ENCODE measurements at places on chromosomes 3 and 15.

DNA sequence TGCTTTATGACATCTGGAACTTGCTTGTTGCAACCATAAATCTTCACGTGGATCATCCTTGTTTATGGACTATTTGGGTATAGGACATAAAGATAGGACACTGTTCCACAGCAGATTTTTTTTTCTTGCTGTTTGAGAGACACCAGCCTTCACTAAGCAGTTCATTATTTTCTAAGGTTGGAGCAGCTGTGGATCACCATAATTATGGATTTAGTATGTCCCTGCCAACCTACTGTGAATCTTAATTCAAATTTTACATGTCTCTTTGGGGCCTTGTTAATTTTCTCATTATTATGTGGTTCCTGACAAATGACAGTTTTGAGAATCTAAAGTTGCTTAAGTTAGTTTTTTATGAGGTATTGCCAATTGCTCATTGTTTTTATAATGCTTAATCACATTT lies 161.2 kb downstream of the B3GALNT1 start:
- no peak for DNase-seq

- DNase-seq: no peak
These were observed 3.5 kb downstream of the PDE12 start for GRCh38 chr3:57559526-57559925.

DNA sequence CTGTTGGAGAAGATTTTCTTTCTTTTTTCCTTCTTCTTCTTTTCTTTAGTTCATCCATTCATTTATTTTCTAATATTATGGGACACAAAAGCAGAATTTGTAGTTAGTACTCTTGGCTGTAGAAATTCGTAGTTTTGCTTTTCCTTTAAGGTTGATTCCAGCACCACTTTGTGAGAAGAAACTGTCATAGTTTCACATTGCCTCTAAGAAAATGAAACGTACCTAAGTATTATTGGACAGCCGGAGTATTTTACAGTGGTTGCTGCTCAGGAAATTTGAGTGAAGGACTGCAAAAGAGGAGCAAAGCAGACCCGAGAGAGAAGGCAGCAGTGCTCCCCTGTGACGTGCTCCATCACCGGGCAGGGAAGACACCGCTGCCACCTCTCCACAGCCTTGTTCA lies 48.1 kb downstream of the PLCL2 start:
- no peak for DNase-seq

DNA sequence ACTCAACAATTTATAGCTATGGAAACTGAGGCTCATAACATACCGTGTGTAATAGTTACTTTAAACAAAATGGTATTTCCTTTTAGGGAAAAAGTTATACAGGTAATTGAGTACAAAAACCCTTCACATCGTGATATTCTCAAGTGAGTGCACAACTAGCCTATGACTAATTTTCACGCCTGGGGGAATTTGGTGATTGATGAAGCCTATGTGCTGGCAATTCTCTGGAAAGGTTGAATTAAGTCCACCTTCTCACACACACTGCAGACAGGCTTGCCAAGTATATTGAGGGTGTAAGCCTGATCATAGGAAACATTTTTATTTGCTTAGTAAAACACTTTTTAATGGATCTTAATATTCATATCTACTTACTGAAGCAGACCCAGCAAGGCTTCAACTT lies 41.3 kb upstream of the ROBO2 start:
- no peak for DNase-seq

DNA sequence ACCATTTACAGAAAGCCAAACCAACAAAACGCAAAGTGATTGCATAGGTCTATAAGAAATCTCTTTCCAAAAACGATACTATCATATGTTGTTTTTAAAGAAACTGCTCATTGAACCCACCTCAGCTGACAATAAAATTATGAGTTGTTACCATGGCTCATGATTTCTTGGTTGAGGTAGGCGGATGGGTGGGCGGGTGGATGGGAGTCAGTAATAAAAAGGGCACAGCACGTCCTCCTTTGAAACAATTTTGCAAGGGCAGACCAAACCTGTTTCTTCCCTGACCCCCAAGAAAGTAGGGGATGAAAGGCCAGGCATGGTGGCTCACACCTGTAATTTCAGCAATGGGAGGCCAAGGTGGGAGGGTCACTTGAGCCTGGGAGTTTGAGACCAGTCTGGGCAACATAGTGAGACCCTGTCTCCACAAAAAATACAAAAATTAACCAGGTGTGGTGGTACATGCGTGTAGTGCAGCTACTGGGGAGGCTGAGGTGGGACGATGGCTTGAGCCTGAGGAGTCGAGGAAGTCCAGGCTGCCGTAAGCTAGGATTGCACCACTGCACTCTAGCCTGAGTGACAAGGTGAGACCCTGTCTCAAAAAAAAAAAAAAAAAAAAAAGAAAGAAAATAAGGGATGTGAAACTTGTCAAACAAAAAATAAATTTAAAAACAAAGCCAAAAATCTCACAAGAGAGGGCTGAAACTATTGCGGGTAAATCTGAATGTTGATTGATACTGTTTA lies 2.1 kb downstream of the ABHD10 start:
- DNase-seq: no peak

- no peak for DNase-seq
These were observed 33.1 kb downstream of the KLHL25 start for GRCh38 chr15:85761635-85762034.

DNA sequence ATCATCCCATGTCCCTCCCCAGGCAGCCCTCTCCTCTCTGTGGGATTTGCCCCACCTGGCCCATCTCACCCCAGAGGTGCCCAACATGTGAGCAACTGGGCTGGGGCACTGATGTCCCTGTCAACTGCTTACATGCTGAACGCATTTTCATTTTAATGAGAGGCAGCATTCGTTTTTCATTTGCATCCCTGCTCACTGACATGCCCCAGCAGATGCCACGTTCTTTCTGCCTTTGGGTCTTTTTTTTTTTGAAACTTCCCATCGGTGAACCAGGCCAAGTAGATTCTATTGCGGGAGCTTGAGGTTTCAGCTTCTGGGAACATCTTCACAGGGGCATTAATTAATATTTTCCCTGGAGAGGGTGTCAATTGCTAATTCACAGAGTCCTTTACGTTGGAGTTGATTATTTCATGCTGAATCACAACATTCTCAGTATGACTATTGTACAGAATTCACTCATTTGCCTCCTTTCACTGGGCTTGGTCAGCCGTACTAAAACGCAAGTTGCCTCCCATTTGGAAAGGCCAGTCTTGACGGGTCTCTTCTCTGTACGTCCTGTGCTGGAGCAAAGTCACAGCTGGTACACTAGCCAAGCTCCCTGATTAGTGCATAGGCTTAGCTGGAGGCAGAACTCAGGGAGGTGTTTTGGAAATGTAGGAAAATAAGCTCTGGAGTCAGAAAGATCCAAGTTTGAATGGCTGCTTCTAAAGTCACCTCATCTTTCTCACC lies 69.8 kb downstream of the CHRNA7 start:
- no peak for DNase-seq

- DNase-seq: no peak
These were observed 270.9 kb upstream of the CCDC54 start for GRCh38 chr3:107106316-107106715.

GRCh38 chr3:57164217-57164656 lies 916 bp downstream of the IL17RD start:
- DNase-seq: peak; percentile 36

DNA sequence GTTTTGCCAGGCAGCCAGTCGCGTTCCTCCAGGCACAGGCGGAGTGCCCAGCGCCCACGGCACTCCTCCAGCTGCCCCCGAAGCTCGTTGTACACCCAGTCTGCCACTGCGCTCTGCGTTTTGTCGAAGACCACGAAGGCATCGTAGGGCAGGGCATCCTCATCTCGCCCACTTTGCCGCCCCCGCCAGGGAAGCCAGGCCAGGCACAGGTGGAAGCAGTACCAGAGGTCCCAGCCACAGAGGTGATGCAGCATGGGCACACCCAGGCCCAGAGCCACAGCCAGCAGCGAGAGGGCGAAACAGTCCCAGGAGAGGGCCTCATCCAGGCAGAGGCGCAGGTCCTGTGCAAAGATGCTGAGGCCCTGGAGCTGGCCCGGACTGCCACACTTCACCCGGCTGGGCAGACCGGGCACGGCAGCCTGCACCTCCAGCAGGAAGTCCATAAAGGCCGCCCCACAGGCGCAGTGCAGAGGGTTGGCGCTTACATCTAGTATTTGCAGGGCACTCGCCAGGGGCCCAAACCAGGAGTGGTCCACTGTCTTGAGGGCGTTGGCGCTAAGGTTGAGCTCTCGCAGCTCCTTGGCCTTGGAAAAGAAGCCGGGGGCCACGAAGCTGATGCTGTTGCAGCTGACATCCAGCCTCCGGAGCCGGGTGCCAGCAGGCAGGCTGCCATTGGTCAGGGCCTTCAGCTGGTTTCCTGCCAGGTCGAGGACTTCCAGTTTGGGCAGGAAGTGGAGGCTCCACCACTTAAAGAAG lies 3.7 kb downstream of the TLR9 start:
- DNase-seq: peak; percentile 59

DNA sequence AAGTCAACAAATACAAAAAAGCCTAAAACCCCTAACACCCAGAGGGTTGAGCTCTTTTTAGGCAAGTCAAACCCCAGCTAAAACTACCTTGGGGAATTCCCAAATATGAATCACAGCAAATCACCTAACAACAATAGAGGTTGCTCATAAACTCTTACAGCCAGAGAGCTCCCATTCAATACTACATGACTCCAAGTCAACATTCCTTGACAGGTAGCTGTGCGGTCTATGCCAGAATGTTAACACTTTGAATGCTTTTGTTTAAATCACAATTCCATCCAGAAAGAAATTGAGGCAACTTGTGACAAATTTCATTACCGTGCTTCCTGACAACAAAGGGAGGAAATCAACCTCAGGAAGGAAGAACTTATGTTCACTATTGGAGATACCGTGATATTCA lies 7.5 kb upstream of the UACA start:
- DNase-seq: no peak

- no peak for DNase-seq
These were observed 1064.4 kb upstream of the CFAP20DC start for GRCh38 chr3:60114191-60114590.

DNA sequence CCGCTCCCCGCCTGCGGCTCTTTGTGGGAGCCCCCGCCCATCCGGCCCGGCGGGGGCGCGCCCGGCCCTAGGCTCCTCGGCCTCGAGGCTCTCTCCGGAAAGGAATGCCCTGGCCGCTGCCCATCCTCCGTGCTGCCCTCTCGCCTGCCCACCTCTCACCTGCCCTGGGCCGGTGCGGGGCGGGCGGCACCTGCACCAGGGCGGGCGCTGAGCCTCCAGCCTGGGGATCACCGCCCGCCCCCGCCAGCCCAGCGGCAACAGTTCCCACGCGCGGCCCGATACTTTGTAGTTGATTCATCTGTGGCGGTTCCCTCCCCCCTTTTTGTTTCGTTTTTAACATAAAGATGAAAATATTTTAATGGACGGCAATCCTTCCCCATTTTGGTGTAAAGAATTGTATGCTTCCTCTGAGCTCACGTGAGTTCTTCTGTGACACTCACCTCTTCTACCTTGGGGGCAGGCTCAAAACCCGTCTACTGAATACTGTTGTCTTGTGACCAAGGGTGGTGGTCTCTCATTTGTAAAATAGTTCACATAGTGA lies 1.9 kb downstream of the KLF13 start:
- peak; percentile 79 for DNase-seq

GRCh38 chr15:38374556-38374955 lies 79.4 kb upstream of the FAM98B start:
- DNase-seq: no peak

DNA sequence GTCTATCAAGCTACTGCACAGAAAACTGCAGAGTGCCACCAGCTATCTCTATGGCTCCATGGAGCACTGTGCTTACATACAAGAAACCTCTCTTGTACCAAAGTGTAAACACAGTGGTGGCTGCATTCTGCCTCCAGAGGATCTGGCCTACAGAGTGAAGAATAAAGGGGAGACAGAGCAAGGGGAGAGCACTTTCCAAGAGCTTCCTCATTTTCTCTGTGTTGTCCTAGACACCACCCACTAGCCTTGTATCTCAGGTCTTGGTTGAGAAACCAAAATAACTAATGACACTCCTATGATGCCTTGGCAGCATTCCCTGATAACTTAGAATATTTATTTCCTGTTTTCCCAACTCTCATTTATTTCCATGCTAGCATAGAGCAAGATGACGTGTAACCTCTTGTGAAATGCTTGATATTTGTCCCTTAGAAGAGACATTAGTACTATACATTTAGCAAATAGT lies 56.9 kb upstream of the PHLDB2 start:
- no peak for DNase-seq

GRCh38 chr3:146160321-146160963 lies 542 bp downstream of the PLOD2 start:
- DNase-seq: no peak

- no peak for DNase-seq
These were observed 7.4 kb downstream of the ARRDC4 start for GRCh38 chr15:97967881-97968280.

DNA sequence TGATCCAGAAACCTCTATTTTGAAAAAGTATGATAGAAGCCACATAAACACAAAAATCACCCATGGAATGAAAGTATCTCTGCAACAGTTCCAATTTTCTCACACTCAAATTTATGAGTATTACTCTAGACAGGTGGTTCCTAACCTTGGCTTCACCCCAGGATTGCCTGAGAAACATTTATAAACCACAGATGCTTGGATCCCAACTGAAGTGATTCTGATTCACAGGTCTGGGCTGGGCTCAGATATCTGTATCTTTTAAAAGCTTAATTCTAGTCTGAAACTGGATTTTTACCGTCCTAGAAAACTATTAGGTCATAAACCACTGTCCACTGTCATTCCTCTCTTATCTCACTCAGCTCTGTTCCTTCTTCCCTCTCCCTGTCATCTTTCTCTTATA lies 7.4 kb upstream of the SST start:
- DNase-seq: no peak

- peak; percentile 45 for DNase-seq
These were observed 12.3 kb upstream of the PCSK6 start for GRCh38 chr15:101501703-101502373.

GRCh38 chr3:47347217-47347801 lies 33.5 kb upstream of the PTPN23 start:
- no peak for DNase-seq

- DNase-seq: no peak
These were observed 35.5 kb downstream of the RFX7 start for GRCh38 chr15:56208185-56208584.

DNA sequence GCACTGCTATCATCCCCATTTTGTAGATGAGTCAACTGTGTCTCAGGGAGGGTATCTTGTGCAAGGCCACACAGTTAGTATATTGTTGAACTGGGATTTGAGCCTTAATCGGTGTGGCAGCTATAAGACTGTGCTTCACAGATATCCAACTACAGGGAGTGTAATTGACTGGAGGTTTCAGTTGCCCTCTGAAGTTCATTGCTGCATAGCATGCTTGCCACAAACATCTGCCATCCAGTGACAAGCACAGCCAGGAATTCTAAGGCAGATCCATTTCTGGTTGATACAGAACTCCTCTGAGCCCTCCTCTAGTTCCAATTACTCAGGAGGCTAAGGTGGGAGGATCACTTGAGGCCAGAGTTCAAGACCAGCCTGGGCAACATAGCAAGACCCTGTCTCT lies 16.4 kb downstream of the FSD2 start:
- no peak for DNase-seq

DNA sequence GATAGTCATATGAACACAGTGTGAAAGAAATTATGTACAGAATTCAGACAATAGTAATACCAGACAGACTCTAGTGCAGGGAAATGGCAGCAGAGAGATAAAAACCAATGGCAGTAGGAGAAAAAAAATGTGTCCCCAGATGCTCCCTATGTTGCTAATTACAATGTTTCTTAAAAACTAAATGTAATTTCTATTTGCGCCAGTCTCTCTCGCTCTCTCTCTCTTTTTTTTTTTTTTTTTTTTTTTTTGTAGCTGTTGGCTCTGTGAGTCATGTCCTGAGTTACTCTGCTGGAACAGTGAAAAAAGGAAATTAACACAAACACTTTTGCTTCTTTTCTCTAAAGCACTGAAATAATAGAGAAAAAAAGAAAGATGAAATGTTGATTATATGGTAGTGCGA lies 871.9 kb downstream of the GBE1 start:
- DNase-seq: no peak

Measured in activated CD4-positive, CD25-positive, alpha-beta regulatory T cell treated with anti-CD3 and anti-CD28 coated beads, Interleukin-2, amount 50 U/mL, for 72 hours (primary cell).